ENCODE measurements at places on chromosomes 6 and 20.

- no peak for DNase-seq
- peaks cover 33% of the 10 kb centered on the region for H3K27me3 ChIP-seq
- no peaks in the 10 kb centered on the region for H3K36me3 ChIP-seq
- H3K27ac ChIP-seq: no peak overlapping the region
Measured at GRCh38 chr6:111070105-111071005, 16.9 kb upstream of the SLC16A10 start.

DNA sequence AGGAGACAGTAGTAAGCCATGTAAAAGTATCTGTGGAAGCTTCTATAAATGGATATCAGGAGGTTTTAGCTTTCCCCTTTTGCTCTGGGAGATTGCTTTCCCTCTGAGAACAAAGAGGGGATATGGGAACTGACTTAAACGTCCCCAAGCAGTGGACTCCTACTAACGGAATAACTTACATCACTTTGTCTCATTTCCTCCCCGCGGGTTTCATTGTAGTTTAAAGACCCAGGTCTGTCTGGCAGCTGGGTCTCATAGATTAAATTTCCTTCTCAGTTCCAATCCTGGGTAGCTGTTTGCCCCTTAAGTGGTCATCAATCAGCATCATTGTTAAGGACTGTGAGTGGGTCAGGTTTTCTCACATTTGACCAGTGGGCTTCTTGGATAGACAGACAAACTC, 68.7 kb downstream of the PLAGL1 start:
- H3K4me3 ChIP-seq: no peak overlapping the region
- no peak overlapping the region for H3K27ac ChIP-seq
- H3K27me3 ChIP-seq: no peaks in the 10 kb centered on the region
- H3K4me1 ChIP-seq: peaks cover 5% of the 10 kb centered on the region
- no peak for DNase-seq

DNA sequence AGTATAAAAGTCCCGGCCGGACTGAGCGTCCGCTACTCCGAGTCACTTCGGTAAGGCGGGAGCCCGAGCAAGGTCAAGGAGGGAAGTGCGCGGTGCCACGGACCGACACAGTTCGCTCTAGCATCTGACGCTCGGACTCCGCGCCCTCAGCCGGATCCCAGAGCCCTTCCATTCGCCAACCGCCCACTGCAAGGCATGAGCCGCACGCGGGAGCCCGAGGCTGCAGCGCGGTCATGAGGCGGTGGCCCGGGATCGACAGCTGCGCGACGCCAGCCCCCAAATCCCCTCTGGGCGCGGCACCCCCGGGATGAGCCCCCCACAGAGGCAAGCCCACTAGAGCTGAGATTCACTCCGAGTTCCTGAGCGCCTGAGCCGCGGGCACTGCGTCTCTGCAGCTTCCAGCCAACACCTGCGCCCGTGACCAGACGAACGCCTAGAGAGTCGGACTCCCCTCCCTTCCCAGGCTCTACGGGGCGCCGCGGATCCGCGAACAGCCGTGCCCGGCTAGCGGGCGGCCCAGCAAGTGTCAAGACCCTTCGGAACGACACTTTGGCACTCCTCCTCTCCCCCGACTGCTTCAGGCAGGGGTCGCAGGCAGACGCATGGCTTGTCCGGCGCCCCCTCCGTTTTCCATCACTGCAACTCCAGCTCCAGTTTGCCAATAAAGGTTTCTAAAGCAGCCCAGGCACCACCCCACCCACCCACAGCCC, 725 bp upstream of the ISM1 start:
- no peak for DNase-seq
- H3K4me3 ChIP-seq: peak overlapping the region; percentile 64
- no peaks in the 10 kb centered on the region for H3K36me3 ChIP-seq
- H3K4me1 ChIP-seq: peaks cover 15% of the 10 kb centered on the region
- H3K27ac ChIP-seq: no peak overlapping the region

DNA sequence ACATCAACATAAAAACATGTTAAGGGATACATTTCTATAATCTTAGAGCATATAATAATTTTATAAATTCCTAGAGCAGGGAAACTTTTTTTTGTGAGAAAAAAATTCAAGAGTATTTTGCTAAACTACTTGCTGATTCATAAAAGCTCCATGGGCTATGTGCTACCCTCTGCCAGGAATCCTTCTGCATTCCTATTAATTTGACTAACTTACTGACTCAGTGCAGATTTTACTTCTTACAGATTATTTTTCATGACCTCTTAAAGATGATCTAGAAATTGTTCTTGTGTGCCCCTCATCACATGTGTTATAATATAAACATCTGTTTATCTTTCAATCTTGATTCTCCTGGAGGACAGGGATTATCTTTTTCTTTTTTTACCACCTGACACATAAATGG, 5.7 kb downstream of the VTA1 start:
- no peaks in the 10 kb centered on the region for H3K27me3 ChIP-seq
- H3K27ac ChIP-seq: no peak overlapping the region
- H3K4me1 ChIP-seq: peaks cover 40% of the 10 kb centered on the region
- no peak overlapping the region for H3K4me3 ChIP-seq

GRCh38 chr6:152981989-152982903, 595 bp downstream of the FBXO5 start:
- H3K36me3 ChIP-seq: peaks cover 71% of the 10 kb centered on the region
- peak; percentile 51 for DNase-seq
- peak overlapping the region; percentile 96 for H3K27ac ChIP-seq
- no peaks in the 10 kb centered on the region for H3K27me3 ChIP-seq
- H3K4me1 ChIP-seq: peaks cover 57% of the 10 kb centered on the region
- peak overlapping the region; percentile 90 for H3K4me3 ChIP-seq

GRCh38 chr6:15798533-15799255, 135.9 kb upstream of the DTNBP1 start:
- DNase-seq: no peak
- no peak overlapping the region for H3K4me3 ChIP-seq
- H3K4me1 ChIP-seq: no peaks in the 10 kb centered on the region
- H3K36me3 ChIP-seq: no peaks in the 10 kb centered on the region

All from activated CD4-positive, alpha-beta memory T cell treated with anti-CD3 and anti-CD28 coated beads, Interleukin-2, amount 10 ng/mL, durations not matched to agents 7 days and 5 days (primary cell).